Activated T-cell treated with anti-CD3 and anti-CD28 coated beads, Interleukin-2, amount 50 U/mL, for 1 hour (primary cell): ENCODE measurements at places on chromosomes 12 and 14.

- peak; percentile 6 for DNase-seq
Observed at GRCh38 chr14:104247336-104248202, 109.2 kb downstream of the KIF26A start.

DNA sequence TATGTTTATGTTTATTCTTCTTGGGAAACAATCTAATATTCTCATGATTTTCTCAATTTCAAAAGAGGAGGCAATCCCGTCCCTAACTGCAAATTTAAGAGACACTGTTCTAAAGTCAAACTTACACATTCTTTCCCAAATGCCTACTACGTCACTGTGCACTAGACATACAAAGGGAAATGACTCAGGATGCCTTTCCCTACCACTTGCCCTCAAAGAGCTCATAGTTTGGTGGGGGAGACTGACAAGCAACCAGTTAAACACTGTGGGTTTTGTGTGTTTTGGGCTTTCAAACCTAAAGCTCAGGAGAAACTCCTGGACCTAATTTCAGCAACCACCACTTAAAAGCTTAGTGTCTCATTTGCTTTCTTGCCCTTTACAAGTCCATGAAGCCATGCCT, 58.4 kb downstream of the ATP2B1 start:
- DNase-seq, result no peak

GRCh38 chr12:116735951-116736599, 1.8 kb downstream of the SPRING1 start:
- DNase-seq, result no peak

DNA sequence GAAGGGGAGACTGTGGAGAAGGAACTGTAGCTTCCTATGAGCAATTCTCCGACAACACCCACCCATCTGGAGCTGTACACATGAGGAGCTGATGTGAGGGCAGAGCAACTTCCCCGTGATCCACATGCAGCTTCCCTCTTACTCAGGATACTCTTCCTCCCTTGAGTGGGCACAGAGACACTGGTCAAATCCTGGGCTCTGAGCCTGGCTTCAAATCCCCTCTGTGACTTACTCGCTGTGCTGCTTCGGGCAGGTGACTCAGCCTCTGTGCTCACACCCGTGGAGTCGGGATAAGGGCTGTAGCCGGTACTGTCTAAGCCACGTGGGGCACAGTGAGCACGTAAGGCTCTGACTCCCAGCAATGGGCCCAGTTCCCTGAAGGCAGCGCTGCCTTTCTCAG, 31.1 kb downstream of the ZFYVE21 start:
- no peak for DNase-seq

DNA sequence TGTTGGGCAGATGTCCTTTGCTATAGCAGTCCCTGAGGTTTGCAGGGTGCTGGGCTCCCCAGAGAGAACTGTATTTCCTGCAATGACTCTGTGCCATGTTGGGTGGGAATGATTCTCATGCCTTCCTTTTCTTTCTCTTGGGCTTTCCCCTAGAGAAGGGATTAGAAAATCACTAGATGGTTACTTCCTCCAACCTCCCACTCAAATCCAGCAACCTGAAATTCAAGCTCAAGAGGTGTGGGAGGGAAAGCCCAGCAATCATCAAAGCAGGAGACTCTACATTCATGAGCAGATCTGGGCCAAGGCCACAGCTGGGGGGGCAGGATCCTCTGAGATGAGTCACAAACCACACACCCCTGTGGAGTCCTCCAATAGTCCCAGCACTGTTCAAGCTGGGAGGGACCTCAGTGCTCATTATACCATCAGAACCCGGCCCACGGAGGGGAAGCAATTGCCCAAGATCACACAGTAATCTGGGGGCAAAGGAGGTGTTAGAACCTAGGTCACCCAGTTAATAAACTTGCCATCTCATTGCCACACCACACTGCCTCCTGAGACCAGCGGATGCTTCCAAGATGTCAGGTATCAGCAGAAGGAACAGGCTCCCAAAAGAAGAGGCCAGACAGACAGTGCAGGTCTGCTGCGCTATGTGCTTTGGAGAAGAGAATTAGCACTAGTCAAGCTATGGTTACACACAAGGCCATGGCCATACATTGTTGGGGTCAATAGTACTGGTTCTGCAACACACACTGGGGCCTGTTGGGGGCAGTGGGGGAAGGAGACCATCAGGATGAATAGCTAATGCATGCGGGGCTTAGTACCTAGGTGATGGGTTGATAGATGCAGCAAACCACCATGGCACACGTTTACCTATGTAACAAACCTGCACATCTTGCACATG, 65.7 kb downstream of the TTC9 start:
- DNase-seq, result no peak

GRCh38 chr12:121536899-121537813, 43.7 kb downstream of the KDM2B start:
- DNase-seq, result peak; percentile 62

- DNase-seq, result no peak
Observed at GRCh38 chr12:75658901-75659823, 147.8 kb upstream of the KRR1 start.

- DNase-seq, result no peak
Observed at GRCh38 chr12:48028541-48029431, 24.5 kb upstream of the COL2A1 start.

GRCh38 chr12:80187660-80188090, 88.3 kb downstream of the OTOGL start:
- DNase-seq, result no peak

GRCh38 chr14:95237958-95238340, 80.6 kb upstream of the DICER1 start:
- DNase-seq, result no peak

DNA sequence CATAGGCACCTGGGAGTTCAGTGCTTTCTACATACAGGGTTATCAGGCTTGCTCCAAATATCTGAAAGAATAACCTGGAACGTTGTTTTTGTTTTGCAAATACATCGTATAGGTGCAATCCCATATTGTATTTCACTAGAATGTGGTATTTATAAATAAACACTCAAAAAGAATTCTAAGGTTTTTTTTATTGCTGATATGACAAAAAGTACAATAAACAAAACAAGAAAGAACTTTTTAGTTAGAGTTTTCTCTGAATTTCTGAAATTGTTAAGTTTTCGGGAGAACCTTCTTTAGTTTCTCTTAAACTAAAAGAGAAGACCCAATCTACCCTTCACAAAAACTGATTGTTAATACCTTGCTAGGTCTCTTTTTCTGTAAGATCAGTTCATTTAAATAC, 225.8 kb downstream of the CCDC59 start:
- no peak for DNase-seq

DNA sequence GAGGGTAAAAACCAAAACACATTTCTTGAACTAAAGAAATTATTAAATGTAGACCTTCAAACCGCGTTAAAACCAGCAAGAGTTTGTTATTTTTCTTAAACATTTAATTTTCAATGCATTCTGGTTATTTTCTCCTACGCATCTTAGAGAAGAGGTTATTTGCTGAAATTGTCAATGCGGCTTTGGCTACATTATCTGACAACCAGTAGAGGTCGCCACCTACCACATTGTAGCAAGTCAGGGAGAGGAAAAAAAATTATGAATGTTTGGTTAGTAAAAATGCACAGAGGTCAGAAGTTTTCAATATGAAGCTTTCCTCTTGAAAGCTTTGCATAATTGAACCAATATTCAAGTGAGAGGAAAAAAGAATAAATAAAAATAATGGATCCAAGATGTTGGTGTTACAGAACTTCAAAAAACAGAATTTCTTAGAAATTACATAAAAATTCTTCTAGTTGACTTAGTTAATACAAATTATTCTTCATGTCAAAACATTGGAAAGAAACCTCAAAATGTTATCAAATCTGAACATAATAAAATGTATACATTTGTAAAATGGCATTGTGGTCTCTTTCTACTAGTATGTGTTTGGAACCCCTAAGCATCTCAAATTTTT, 159.4 kb upstream of the TMTC2 start:
- no peak for DNase-seq

DNA sequence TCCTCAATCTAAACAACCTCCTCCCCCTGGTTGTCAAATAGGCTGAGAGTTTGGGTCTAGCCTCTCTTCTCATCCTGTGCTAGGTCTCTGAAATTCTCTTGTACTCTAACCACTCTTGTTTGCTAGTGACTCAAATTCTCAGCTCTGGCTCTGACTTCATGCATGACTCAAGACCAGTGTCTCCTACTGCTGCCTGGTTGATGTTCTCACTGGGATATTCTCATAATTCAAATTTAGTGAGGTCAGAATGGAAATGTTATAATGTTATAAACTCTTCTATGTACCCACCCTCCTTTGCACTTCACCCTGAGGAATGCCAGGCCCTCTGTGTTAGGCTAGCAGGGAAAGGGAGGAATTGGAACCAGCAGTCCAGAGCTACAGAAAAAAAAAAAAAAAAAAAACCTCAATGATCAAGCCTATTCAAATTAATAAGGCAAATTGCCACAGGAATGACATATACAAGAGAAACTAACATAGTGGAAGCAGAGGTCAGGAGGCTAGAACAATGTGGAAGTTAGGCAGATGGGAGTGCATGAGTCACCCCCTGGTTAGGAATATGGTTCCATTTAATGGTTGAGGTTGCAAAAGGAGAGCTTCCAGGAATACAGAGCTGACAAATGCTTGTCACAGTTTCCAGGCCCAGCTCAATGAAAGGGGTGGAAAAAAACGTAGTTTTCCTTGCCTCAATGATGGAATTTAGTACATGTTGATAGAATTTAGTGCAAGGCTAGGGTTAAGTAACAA, 459.5 kb downstream of the RMST start:
- DNase-seq, result no peak

DNA sequence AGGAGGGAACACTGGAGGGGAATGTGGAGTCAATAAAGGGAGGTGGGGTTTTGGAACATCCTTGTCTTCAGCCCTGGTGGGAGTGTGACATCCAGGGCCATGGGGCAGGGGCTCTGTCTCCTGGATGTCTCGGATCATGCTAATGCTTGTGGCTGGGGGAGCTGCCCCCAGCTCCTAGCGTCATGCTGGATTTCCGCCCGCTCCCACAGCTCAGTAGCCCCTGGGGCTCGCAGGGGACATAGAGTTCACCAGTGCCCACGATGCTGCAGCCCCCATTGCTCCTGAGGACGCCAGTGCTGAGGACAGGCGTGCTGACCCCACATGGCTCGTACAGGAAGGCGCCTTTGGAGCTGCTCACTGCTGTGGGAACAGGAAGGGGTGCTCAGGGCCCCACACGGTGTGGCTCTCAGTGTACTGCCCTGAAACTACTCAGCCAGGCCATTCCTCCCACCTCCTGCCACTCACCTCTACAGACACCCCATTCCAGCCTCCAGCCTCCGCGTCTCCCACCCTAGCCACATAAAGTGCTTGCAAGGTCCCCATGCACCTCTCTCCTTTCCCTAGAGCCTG, 9.5 kb upstream of the KRT84 start:
- DNase-seq, result no peak

DNA sequence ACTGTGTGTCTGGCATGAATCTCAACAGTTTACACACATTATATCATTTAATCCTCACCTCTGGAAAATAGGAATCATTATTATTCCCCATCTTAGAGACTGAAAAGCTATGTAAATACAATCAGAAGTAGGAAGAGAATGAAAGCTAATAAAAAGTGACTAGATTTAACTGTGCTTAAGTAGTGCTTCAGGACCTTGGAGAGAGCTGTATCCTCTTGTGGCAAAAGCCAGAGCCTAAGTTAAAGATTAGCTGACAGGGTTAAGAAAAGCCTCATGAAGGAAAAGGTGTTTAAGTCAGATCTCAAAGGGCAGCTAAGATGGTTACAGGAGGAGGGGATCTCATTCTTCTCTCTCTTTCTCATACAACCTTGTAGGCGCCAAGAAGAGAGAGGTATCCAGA, 65.3 kb upstream of the TMEM233 start:
- no peak for DNase-seq

DNA sequence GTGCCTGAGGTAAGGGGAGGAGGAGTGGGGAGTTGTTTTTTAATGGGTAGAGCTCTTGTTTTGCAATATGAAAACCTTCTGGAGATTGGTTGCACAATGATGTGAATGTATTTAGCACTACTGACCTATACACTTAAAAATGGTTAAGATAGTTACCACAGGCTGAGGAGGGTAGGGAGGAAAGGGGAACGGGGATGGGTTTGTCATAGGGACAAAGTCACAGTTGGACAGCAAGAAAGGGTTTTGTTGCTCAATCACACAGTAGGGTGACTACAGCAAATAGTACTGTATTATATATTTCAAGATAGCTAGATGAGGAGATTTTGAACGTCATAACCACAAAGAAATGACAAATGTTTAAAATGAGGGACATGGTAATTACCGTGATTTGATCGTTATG, 1562.4 kb downstream of the AACS start:
- DNase-seq, result no peak

DNA sequence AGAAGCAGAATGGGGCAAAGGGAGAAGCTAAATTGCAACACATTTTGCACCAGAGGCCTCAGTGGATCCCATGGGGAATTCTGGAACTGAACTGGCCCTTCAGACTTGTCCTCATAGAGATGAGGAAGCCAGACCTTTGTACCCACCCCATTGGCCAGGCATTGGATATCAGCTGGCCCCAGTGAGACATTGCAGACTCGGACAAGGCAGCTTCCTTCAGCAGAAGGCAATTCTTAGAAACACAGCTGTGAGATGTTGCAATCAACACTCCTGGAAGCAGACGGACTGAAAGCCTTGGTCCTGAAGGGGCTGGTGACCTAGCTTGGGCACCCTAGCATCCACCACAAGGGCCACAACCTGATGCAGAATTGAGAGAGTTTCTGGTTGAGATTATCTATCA, 218.1 kb downstream of the MSRB3 start:
- DNase-seq, result no peak

GRCh38 chr12:131090274-131091210, 136.8 kb downstream of the ADGRD1 start:
- DNase-seq, result no peak

GRCh38 chr14:61320806-61321384, 484 bp upstream of the PRKCH start:
- DNase-seq, result no peak

- DNase-seq, result no peak
Observed at GRCh38 chr14:106080922-106081321, 554.5 kb downstream of the TMEM121 start.

DNA sequence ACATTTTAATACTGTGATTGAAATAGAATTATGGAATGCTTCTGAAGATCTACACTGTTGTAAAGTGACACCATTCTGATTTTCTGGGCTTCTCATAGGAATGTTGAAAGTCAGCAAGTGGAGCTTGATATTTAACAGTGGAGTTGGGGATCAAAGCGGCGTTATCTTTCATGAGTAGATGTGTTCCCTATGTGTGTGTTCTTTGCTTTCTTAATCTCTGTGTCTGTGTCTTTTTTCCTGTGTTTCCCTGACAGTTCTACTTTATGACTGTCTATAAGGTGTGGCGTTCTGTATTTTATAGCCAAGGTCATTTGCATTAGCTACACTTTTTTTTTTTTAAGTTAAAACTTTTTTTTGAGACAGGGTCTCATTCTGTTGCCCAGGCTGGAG, 24.7 kb downstream of the SYNE2 start:
- no peak for DNase-seq

DNA sequence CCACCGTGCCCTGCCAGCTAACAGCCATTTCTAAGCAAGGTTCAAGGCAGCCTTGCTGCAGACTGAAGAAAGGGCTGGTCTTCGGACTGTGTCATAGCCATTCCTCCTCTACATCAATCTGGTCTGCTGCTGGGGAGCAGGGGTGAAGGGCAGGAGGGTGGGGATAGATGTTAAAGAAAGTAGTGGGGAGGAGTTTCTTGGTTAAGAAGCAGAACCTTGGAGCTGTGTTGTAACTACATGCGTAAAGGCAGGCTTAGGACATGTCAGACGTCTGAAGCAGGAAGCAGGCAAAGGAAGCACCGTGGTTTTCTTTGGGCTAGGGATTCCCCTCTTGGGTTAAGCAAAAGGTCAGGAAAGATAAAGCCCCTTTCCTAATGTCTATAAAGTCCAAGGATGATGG, 18.1 kb upstream of the NEK9 start:
- no peak for DNase-seq
